Fibroblast of skin of left quadriceps (primary cell): ENCODE measurements at places on chromosomes 16 and 17.
A peak's percentile ranks its signal among the peaks of the same experiment; 100 is the strongest.

DNA sequence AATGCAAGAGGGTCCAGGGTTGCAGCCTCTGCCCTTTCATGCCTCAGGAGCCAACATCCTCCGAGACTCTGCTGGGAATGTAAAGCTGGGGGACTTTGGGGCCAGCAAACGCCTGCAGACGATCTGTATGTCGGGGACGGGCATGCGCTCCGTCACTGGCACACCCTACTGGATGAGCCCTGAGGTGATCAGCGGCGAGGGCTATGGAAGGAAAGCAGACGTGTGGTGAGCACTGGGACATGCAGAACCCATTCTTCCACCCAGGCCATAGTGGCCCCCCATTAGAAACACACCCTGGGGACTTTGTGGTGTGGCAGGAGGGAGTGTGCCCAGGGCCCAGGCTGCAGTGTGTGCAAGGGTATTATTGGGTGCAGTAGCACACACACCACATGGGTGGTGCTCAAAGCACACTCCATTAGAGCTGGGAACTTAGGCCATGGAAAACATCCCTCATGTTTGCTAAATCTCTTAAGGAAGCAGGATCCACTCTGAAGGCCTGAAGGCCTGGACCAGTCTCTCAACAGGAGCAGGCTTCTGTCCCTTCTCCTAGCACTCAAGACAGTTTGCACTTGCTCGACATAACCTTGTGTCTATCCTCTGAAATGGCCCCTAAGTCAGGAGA, 7.6 kb downstream of the LIMD2 start:
- DNase-seq: no peak

- DNase-seq: peak; percentile 56
Observed at GRCh38 chr17:12667299-12667958, 1.7 kb downstream of the MYOCD start.

- DNase-seq: no peak
Observed at GRCh38 chr17:56480501-56480900, 113.0 kb upstream of the NOG start.

- no peak for DNase-seq
Observed at GRCh38 chr17:45828171-45828570, 16.5 kb upstream of the SPPL2C start.

GRCh38 chr17:52048137-52048898, 110.2 kb downstream of the CA10 start:
- no peak for DNase-seq

GRCh38 chr17:34358631-34359030, 2.4 kb downstream of the CCL13 start:
- DNase-seq: no peak
